ENCODE measurements at places on chromosomes 3 and 15.

GRCh38 chr3:138375447-138375846 lies 27.1 kb downstream of the MRAS start:
- no peak for DNase-seq

DNA sequence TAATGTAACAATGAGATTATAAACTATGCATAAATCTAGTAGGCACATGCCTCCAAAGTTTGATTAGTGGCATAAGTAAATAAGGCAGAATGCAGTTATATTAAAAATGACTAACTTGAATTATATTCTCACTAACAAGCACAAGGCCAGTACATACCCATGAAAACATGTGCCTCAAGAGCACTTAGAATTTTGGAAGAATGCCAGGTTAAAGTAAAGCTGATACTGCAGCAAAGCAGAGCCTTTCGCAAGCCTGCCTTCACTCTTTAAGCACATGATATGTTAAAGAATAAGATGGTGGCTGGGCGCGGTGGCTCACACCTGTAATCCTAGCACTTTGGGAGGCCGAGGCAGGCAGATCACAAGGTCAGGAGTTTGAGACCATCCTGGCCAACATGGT lies 49.0 kb downstream of the KBTBD12 start:
- no peak for DNase-seq

DNA sequence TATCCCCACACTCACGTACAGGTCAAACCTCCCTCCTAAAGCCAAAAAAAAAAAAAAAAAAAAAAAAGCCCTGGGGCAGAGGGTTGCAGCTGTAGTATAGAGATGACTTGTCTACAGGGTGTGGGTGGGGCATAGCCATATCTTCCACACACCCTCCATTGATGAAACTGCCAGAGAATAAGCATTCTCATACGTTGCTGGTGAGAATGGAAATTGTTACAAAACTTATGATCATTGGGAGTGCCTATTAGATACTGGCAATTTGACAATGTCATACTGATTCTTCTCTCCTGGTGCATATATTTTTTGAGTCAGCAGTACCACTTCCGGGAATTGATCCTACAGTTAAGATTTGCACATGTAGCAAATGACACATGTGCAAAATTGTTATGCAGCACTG lies 11.0 kb upstream of the CTNNB1 start:
- DNase-seq: no peak

DNA sequence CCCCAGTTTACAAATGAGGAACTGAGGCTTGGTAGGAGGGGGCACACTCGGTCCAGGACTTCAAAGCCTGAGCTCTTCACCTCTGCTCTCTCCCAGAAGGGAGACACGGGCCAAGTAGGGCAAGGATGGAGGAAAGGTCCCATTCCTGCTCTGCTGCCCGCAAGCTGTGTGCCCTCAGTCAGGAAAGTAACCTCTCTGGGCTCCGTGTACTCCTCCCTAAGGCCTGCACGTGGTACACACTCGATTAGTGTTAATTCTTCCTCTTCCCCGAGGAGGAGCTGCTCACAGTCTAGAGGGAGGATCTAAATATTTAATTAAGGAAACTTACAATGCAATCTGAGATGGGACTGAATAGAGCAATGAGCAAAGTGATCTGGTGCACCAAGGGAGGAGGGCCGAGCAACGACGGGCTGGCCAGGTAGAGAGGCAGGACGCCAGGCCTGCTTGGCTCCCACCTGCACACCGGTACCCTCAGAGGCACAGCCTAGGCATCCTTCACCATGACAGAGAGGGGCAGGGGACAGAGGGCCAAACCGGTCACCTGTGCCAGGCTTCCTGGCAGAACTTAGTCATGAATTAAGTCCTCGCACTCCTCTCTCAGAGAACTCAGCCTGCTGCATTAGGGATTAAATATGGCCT lies 47.2 kb upstream of the IQSEC1 start:
- DNase-seq: no peak

GRCh38 chr3:120742849-120743365 lies 363 bp downstream of the GTF2E1 start:
- no peak for DNase-seq

- no peak for DNase-seq
Observed at GRCh38 chr3:5799398-5799797, 611.9 kb downstream of the EDEM1 start.

DNA sequence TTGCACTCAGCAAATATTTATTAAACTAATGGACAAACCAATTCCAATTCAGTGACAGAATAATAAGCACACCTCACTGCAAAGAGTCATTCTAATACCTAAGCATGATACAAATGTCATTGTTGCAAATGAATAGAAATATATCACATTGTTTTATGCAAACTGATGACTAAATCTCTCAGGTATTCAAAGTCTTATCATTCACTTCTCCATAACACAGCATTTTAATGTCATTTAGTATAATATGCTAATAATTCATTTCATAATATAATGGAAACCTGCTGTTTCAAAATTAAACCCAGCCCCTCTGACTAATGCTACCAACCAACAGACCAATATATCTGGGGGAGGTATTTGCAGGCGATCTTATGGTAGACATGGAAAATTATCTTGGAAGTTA lies 71.8 kb downstream of the FGF7 start:
- DNase-seq: no peak
